ENCODE measurements at places on chromosomes 2 and 18.
A peak's percentile ranks its signal among the peaks of the same experiment; 100 is the strongest.

DNA sequence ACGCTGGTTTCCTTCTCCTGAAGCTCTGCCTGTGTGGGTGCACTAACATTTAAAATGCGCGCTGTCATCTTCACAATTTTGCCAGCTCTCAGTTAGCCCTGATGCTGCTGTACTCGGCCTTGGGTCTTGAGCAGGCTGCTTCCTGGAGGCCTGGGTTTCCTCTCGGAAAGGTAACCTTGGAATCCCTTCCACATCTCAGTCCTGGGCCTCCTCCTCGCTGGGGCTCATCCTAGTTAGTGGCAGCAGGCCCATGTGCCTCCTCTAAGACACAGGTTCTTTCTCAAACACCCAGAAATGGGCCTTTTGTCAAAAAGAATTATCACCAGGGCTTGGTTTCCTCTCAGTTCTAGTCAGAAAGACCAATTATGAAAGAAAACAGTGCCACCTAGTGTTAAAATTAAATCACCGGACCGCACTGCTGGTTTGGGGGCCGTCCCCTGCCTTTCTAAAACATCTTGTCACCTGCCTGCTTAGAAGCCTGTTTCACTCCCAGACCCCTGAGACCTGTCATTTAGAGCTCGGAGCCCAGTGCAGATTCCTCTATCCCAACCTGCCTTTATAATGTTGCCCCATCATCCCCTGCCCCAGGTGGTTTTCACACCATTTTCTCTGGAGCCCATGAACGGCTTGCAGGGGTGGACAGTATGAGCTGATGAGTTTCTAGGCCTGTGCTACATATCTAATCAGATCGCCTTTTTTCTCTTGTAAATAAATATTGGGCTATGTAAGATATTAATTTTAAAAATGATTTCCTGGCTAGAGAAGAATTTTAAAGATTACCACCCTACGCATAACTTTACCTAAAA is 42.4 kb downstream of the HK2 start:
- peak; percentile 68 for DNase-seq

DNA sequence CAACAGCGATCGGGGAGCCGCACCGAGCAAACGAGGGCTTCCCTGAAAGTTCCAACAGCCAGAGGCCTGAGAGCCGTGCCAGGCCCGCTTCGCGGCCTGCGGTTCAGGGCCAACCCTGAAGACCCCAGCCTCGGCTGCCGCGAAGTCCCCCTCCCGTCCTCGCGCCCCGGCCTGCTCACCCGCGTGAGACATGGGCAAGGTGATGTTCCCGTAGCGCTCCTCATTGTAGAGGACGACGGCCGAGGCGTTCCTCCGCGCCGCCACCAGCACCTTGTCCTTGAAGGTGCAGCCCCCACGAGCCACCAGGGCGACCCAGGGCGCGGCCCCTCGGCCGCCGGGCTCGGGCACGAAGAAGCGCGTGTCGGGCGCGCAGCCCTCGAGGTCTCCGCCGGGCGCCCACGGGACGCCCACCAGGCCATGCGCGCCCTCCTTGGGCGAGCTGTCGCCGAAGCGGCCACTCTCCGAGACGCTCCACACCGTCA is 510 bp downstream of the RNF149 start:
- DNase-seq: peak; percentile 26

- DNase-seq: no peak
These were observed 47.6 kb upstream of the TTC39C start for GRCh38 chr18:23966909-23967308.

- no peak for DNase-seq
These were observed 141.2 kb downstream of the IKZF2 start for GRCh38 chr2:213010106-213010779.

DNA sequence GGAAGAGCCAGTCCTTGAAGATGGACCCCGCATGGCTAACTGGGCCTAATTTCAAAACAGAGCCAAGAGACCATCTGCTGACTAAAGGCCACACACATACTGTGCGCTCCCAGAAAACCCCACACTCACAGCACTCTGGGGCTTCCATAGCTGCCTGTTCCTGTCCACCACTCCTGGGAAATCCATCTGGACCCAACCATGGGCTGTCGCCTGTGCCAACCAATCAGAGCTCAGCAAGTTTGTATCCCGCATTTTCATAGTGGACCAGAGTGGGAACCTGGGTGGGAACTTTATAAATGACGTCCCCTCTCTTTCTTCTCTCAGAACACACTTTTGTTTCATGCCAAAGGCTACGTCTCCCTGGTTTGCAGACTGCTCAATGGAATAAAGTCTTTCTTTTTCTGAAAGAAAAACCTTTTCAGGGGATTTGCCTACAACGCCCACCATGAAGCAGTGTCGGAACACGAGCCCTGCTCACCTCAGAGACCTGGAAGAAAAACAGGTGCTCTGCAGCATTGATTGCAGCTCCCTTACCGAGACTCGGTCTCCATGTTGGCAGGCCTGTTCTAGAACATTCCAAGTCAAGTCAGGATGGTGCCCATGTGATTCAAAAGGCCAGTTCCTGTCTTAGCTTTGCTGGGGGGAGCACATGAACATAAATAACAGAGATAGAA is 137.2 kb upstream of the GPC1 start:
- no peak for DNase-seq

DNA sequence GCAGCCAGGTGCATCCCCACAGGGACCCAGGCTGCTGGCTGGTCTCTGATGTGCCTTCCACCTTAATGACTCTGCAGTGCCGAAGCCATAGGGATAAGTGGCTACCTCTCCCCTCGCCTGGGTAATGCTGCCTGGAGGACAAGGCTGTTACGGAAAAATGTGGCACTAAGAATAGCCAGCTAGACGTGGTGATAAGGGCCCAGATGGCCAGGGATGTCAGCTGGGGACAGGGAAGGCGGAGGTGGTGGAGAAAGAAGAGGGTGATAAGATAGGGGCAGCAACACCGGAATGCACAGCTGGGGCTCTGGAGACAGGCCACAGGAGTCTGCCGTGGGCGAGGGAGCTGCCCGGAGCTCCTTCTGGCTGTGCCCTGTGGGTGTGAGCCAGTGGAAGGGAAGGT is 170.6 kb downstream of the FHOD3 start:
- peak; percentile 6 for DNase-seq

- DNase-seq: no peak
These were observed 63.7 kb upstream of the CCBE1 start for GRCh38 chr18:59760619-59761600.

DNA sequence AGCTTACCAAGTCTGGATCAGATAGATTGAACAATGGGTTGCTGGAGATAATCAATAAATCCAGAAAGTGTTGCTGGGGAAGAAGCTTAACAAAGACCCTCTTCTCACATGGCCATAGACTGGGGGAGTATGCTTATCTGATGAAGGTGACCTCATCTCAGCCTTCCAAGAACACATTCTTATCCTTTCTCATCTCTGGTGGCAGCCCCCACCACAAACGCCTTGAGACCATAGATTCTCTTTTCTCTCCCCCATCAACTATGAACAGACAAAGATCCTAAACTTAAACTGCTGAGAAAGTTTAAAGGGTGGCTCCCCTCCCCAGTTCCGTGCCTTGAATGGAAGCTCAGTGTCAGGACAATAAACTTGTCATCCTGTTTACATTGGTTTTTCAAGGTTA is 428.7 kb upstream of the TRIB2 start:
- peak; percentile 67 for DNase-seq

DNA sequence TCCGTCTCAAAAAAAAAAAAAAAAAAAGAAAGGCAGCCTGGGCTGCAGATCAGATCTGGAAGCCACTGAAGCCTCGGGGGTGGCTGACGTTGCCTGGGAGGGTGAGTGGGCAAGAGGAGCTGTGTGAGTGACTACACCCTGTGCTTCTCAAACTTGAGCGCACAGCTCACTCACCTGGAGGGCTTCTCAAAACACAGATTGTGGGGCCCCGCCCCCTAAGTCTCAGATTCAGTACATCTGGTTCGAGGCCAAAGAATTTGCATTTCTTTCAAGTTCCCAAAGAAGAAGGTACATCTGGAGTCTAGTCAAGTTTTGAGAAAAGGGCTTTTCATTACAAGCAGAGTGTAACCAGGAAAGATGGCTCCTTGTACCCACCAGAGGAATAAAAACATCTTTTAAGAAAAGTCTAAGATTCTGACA is 97.7 kb upstream of the CAB39 start:
- no peak for DNase-seq

- DNase-seq: no peak
These were observed 187.3 kb downstream of the VAPA start for GRCh38 chr18:10100941-10101701.

DNA sequence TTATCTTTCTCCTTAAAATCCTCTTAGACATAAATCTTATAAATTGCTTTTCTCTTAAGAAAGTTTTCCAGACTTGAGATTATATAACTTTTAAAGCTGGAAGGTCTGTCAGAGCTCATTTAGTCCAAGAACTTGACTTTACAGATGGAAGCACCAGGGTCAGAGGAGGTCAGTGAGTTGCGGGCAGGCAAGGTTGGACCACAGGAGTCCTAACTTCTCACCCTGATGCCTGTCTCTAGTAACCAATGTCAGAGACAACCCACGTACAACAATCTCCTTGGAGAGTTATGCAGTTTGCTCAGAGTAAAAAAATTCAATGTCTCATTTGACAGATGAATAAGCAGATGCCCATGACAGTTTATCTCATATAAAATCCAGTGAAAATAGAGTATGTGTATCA is 203.9 kb downstream of the DLGAP1 start:
- no peak for DNase-seq

GRCh38 chr2:168920504-168921157 is 19.5 kb downstream of the G6PC2 start:
- peak; percentile 80 for DNase-seq

GRCh38 chr18:70158992-70159717 is 46.3 kb downstream of the RTTN start:
- DNase-seq: no peak

DNA sequence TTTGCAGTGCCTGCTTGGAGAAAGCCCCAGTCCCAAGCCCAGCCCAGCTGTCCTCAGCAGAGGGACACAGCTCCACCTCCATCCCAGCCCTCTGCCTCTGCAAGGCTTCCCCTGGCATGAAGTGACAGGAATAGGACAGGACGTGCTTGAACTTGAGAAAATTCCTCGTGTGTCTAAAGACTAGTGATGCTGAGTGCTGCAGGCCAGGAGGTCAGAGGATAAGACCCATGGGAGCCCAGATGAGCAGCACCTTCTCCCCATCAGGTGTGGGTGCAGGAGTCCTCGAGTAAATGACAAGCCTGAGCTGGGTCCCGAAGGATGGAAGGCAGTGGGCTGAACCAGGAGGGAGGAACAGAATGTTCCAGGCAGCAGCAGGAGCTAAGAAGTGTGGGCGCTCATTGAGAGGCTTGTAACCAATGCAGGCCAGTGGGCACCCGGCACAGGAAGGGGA is 67.8 kb upstream of the UXS1 start:
- DNase-seq: no peak

DNA sequence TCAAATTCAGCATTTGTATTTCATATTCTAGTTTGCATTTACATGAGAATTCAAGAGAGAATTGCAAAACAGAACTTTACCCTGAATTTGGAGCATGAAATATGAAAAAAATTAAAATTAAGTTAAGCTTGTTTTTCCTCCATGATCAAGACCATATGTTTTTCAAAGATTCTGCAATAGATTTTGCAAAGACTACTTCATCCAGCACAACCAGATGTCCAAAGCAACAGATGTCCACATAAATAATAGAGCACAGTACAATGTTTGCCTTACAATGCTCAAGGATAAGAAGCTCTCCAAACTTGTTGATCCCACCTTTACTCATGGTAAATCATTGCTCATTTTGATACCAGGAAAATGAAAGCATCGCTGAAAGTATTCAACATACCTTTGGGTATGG is 25.6 kb downstream of the FAP start:
- DNase-seq: no peak

- peak; percentile 13 for DNase-seq
These were observed 69.8 kb downstream of the CYBRD1 start for GRCh38 chr2:171592036-171592555.

- no peak for DNase-seq
These were observed 121.9 kb downstream of the CACNB4 start for GRCh38 chr2:151976945-151977353.

GRCh38 chr2:125652280-125652679 is 1003.7 kb upstream of the GYPC start:
- DNase-seq: no peak

DNA sequence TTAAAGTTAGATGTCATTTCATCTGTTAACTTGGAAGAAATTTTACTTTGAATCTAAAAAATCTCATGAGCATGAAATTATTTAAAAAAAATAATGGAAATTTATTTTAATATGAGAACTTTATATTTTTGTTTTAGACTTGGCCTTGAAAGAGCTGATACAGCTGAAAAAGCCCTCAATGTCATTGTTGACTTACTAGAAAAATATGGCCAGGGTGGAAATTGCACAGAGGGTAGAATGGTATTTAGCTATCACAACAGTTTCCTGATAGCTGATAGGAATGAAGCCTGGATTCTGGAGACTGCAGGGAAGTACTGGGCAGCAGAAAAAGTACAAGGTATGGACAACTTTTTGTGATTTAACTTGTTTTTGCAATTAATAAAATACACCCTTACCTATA is 5.3 kb downstream of the SCRN3 start:
- DNase-seq: no peak

DNA sequence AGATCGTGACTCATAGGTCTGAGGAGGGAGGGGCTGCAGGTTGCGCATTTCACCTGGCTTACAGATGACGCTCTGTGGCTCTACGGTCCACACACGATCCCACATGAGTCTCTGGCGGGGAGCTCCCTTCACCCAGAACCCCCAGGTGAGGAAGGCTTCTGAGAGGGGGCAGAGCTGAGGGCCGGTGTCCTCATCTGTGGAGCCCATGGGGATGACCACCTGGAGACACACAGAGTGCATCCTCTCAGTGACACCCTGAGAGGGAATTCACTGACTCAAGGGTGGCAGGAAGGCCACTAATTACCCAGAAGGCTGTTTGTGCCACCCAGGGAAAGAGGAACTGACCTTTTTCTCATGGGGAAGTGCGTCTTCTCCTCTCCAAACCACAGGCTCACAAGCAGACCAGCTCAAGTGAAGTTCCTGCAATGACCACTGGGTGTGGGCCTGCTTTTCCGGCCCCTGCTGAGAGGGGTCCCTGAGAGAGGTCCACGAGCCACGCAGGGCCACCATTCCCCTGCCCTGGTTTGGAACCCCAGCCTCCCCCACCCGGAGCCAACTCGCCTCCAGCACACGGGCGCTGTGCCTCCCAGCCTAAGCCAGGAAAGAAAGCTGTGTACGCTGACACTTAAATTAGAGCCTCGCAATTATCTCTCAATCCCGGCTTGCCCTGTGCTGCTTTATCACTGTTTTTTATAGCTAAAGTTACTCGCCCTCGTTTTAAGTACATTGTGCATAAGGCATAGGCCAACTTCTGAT is 114.1 kb downstream of the BCL11A start:
- DNase-seq: peak; percentile 91

- no peak for DNase-seq
These were observed 34.8 kb upstream of the SKA1 start for GRCh38 chr18:50340078-50340477.
